Epithelial cell of proximal tubule (primary cell): ENCODE measurements at places on chromosomes 11 and 22.
A peak's percentile ranks its signal among the peaks of the same experiment; 100 is the strongest.

DNA sequence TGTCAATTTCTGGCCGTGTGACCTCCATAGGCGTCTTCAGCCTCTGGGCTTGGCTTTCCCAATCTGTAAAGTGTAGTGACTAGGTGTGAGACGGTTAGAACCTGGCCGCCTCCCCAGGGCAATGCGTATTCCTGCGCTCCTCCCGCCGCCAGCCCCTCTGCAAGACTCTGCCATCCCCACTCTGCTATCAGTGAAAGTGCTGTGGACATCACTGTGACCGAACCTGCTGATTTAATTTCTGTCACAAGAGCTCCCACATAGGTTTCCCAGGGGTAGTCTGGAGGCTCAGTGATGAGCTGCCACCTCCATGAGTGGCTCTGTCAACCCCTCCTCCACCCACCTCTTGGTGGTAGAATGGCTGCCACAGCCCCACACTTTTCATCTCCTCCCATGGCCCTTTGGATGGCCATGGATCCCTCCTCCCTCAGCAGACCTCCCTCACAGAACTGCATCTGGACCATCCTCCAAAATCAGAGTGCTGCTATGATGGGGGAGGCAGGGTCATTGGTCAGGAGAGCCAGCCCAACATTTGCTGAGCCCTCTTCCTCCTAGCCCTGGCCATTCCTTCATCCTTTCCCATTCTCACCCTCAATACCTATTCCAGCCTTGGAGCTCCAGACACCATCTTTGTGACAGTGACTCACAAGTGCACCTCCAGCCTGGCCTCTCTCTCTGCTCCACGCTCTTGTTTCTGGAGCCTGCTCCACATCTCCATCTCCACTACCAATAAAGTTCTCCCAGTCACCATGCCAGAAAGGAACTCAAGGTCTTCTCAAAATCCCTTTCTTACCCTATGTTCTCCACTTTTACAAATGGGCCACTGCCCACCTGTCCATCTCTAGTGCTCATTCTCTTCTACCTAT is 1.5 kb upstream of the GSC2 start:
- no peak for DNase-seq

- DNase-seq: no peak
Measured at GRCh38 chr11:135004495-135004894, 592.5 kb upstream of the B3GAT1 start.

DNA sequence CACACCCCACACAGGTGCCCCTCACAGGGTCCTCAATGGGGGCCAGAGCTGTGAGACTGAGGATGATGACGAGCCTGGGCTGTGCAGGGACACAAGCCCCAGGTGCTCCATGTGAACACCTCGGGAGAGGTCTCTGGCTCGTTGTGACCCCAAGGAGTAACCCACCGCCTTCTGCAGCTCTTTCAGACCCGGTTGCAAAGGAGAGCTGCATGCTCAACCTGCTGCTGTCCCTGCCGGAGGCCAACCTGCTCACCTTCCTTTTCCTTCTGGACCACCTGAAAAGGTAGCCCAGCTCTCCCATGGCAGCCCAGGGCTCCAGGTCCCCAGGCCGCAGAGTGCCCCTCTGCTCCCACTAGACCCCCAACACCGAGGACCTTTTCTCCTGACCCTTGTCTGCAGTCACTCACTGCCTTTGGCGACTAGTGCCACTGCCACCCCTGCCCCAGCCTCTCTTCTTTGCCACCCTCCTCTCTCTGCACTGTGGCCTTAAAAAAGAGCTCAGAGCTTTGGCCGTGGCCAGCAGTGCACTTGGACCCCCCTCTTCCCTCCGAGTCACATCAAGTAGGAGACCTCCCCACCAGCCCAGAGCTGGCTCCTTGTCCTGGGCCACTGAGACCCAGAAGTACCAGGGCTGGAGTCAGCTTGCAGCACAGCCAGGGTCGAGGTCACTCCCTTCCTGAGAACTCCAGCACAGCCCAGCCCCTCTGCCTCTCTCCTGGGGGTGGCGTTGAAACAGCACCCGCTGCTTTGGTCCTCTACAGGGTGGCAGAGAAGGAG is 133.7 kb downstream of the BCR start:
- DNase-seq: no peak

DNA sequence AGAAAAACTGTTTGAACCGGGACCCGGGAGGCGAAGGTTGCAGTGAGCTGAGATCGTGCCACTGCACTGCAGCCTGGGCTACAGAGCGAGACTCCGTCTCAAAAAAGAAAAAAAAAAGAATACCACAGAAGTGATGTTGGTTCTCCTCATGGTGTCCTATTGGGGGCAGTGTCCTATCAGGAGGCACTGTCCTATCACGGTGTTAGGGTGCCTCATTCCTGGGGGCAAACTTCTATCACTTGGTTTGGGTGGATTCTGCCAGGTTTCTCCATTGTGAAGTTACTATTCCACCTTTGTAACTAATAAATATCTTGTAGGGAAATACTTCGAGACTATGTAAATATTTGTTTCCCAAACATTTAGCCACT is 19.6 kb downstream of the PRR14L start:
- DNase-seq: no peak

DNA sequence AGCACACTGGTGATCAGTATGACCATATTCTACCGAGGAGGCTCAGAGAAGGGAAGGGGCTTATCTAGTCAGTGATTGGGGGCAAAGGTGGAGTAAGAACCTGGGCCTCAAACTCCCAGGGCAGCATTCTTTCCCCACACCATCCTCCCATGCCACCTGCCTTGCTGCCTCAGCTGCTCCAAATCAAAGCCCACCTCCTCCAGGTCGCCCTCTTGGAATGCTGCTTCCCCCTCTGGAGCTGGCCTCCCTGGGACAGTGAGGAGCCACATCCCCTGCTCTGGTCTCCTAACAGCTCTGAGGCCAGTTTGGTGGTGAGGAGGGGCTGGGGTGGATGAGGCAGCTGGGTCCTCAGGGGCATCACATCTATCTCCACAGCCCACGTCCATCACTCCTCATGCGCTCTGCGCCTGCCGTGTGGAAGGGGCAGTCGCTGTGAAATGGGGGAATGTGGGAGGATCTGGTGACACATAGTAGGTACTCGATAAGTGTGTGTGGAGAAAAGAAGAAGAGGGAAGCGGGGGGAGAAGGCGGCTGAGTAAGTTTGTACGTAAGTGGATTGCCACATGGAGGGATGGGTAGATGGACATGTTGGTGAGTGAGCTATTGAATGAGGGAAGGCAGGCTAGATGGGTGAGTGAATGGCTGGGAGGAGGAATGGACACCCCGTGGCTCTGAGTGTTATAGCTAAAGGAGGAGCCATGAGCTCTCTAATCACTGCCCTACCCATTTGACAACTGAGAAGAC is 16.1 kb upstream of the ARHGEF17 start:
- DNase-seq: no peak

GRCh38 chr11:12316432-12316831 is 60.9 kb upstream of the PARVA start:
- no peak for DNase-seq

DNA sequence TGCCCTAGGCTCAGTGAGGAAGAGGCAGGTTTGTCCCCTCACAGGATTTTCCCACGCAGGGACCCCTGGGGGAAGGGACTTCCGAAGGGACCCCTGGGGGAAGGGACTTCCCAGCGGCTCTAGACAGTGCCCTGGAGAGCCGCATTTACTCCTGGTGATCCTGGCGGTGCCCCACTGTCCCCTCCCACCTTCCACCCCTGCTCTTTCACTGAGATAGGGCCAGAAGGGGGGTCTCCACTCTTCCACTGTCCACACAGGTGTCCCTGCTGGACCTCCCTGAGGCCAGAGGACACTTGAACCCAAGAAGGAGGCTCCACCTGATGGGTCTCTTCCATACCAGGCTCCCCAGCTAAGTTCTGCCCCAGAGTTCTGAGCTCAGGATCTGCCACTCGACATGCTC is 1333.9 kb downstream of the BRD1 start:
- DNase-seq: no peak

- DNase-seq: no peak
Measured at GRCh38 chr11:47843361-47844055, 4.6 kb downstream of the NUP160 start.

DNA sequence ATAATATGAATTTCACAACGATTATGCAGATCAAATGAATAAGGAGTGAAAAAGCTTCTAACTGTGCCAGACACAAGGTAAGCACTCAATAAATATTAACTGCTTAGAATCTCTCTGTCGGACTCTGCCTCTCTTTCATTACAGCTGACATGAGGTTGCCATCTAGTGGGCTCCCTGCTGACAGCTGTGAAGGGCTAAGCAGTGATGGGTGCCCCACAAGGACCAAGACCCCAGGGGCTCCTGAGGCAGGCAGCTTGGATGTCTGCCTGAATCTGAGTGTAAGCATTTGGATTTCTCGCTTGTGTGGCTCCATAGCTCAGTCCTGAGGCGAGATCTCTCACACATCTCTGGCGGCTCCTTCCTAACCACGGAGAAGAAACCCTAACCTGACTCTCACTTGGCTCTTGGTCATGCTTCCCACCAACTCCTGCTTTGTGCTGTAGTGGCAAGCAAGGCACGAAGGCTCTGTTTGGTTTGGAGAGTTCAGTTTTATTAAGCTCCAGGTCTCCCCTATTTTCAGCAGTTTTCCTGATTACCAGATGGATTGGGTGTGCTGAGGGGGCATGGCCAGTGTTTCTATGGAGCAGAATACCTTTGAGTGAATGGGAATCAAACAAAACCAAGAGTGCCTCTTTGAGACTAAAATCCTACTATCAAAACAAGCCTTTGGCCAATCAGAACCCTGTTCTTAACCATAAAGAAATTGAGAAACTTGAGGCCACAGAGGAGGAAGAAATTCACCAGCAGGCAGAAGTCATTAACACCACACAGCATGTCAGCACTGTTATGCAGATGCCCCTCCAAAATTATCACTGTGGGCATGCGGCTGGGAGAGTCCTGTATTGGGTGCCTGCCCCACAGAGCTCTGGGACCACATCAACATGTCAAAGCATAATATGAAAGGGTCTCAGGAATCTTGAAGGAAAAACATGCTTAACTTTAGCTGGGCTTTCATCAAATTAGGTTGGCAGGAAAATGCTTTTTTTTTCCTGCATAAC is 152.8 kb upstream of the NTM start:
- no peak for DNase-seq

GRCh38 chr11:29527391-29527936 is 489.4 kb downstream of the KCNA4 start:
- DNase-seq: peak; percentile 99

GRCh38 chr11:65650547-65651338 is 12.0 kb downstream of the RELA start:
- DNase-seq: no peak

DNA sequence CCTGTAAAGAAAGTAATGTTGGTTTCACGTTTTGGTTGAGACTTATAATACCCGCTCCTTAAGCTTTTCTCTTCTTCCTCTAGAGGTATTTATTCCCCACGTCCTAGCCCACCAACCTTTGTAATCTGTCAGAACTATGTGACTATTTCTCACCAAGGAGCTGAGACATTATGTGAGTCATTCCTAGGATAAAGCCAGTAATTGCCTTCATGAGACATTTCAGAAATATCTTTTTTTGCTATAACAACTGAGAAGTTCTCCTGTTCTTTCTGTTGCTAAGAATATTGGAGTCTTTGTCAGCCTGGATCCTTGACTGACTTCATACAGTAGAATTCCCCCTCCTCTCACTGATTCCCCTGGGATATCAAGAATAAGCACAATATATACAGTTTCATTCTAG is 1497.0 kb upstream of the TENM4 start:
- DNase-seq: no peak

- DNase-seq: no peak
Measured at GRCh38 chr11:61776561-61777075, 15.8 kb downstream of the TMEM258 start.

GRCh38 chr22:22955866-22956535 is 68.4 kb downstream of the IGLL5 start:
- DNase-seq: no peak

GRCh38 chr11:2700415-2701211 is 819 bp upstream of the KCNQ1OT1 start:
- no peak for DNase-seq
